ENCODE measurements at places on chromosomes 12 and 14.

DNA sequence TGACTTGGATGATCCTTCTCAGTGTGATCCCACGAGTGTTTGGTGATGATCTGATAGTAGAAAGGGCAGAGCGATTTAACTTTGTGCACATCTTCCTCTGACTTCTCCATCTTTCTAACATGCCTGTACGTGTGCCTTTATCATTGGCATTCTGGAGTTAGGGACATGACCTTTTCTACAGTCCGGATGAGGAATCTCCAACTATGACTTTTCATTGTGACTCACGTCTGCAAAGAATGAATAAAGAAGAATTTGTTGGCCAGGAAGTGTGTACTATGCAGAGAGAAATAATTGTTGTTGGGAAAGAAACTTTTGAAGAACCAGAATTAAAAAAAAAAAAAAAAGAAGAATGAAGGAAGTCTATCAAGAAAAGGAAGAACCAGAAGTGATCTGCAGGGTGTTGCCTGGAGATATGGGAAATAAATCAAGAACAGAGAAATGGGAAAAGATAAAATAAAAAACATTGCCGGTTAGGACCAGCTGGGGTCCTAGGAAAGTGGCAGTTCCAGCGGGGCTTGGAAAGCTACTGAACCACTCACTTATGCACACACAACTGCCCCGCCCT is 25.3 kb downstream of the PPFIBP1 start:
- no peak for DNase-seq

DNA sequence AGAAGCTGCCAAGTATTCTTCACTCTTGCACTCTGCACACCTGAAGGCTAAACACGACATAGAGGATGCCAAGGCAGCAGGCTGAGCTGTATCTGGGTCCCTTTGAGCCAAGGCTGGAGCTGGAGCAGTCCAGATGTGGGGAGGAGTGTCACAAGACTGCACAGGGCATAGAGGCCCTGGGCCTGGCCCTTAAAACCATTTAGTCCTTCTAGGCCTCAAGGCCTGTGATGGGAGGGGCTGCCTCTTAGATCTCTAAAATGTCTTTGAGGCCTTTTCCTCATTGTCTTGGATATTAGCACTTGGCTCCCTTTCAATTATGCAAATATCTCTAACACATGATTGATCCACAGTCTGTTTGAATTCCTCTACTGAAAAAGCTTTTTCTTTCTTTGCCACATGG is 28.0 kb upstream of the C14orf132 start:
- no peak for DNase-seq

- DNase-seq: no peak
These were observed 22.0 kb downstream of the RPS6KA5 start for GRCh38 chr14:91038439-91038838.

- DNase-seq: no peak
These were observed 56.1 kb downstream of the MAP1LC3B2 start for GRCh38 chr12:116615141-116615861.

DNA sequence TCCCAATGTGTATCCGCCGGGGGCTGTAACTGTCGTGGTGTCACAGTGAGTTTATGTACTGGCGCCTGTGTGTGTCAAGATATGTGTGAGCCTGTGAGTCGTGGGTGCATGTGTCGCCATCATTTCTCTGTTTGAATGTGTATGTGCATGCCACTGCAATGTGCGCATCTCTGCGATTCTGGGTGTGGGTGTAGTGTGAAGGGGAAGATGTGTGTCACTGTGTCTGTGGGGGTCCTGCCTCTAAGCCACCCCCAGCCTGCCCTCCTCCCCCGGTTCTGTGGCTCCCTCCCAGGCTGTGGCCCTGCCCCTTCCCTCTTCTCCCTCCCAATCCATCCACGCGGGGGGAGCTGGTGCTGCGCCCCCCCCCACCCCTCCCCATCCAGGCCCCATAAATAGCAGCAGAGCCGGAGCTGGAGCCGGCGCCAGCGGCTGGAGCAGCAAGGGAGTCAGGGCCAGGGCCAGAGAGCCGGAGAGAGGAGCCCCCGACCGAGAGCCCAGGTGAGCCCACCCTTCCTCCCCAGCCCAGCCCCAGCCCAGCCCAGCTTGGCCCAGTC is at the start of gene CPNE6:
Gene CPNE6, plus strand, starts transcription at position 419 of the 554 bp plus-strand sequence. CDS start 1,375 bp downstream, outside the sequence.
- DNase-seq: no peak

DNA sequence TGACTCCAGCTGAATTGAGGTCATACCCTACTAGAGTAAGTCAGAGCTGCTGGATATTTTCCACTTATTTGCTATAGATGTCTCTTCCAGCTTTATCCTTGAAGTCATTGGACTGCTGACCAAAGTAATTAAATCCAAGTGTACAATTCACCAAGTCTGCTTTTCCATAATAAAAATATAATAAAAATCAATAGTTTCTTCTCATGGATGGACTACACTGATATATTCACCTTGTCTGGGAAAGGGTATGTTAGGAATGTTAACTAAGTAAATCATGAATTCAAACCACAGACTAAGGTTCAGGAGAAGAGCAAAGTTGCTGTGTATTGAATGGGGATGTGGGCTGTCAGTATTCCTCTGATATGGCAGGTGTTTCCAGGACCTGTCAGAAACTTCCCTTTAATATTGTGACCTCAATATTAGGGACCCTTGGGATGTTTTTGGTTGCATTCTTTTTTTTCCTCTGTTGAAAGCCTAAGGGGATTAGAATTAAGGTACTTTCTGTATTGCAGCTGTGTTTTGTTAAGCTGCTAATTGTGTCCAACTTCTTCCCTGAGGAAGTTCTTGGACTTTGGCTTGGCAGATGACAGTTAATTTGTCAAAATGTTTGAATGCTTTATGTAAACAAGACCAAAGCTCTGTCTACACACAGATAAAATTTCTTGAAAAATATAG is 284.0 kb downstream of the ATP23 start:
- no peak for DNase-seq

GRCh38 chr12:2397356-2398045 is 344.7 kb downstream of the CACNA1C start:
- no peak for DNase-seq

DNA sequence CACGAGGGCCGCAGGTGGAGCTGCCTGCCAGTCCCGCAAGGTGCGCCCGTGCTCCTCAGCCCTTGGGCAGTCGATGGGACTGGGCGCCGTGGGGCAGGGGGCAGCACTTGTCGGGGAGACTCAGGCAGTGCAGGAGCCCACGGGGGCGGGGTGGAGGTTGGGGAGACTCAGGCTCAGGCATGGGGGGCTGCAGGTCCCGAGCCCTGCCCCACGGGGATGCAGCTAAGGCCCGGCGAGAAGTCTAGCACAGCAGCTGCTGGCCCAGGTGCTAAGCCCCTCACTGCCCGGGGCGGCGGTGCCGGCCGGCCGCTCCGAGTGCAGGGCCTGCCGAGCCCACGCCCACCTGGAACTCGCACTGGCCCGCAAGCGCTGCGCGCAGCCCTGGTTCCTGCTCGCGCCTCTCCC is 39.2 kb upstream of the P2RX7 start:
- DNase-seq: no peak

GRCh38 chr12:25412735-25413134 is 140.3 kb downstream of the LMNTD1 start:
- no peak for DNase-seq

DNA sequence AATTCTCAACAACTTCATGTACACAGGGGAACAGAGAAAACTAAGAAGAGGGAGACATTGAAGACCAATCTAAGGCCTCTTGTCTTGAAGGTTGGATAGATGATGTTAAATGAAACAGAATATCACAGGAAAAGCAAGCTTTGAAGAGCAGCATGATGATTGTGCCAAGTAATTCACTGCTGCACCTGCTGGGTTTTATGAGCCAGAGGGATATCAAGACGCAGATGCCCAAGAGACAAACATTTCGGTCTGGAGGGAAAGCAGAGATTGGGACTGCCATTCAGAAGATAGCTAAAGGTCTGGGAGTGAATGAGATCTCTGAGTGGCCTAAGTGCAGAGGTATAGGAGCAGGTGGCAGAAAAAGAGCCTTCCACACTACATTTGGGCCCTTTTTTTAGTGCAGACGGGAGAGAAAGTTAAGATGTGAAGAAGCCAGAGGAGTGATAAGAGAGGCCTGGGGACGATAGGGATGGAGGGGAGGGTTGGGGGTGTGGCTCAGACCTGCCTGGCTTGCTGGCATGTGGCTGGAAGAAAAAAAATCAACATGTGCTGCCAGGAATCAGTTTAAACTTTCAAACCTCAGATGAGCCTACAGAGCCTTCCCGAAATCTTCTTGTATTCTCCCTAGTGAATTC is 200.6 kb downstream of the AEBP2 start:
- no peak for DNase-seq

DNA sequence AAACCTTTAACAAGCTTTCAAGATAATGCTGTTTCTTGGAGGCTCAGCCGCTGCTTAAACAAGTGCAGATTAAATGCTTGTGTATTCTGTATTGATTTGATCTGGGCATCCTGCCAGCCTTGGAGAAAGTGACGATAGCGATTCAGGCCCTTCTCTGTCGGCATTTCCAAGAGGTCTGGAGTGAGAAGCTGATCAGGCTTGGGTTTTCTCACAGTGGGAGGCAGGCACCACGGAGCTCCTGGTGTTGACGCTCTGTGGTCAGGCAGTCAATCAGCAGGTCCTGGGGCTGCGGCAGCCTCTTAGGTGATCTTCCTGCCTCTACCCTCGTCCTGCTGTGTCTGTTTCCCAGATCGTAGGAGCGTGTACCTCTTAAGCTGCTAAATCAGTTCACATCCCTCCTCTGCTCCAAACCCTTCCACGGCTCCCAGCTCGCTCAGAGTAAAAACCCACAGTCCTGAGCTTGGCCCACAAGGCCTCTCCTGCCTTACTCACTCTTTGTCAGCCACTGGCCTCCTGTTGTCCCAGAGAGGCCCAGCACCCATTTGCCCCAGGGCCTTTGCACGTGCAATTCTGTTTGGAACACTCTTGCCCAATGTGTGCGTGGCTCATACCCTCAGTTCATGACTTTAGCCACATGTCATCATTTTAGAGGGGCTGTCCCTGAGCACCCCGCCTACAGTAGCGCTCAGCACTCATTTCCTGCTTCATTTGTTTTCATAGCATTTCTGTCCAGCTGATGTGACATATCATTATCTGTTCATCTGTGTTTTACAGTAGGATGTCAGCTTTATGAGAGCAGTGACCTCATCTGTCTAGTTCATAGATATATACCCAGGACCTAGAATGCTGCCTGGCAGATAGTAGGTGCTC is 155.4 kb downstream of the AACS start:
- DNase-seq: no peak

DNA sequence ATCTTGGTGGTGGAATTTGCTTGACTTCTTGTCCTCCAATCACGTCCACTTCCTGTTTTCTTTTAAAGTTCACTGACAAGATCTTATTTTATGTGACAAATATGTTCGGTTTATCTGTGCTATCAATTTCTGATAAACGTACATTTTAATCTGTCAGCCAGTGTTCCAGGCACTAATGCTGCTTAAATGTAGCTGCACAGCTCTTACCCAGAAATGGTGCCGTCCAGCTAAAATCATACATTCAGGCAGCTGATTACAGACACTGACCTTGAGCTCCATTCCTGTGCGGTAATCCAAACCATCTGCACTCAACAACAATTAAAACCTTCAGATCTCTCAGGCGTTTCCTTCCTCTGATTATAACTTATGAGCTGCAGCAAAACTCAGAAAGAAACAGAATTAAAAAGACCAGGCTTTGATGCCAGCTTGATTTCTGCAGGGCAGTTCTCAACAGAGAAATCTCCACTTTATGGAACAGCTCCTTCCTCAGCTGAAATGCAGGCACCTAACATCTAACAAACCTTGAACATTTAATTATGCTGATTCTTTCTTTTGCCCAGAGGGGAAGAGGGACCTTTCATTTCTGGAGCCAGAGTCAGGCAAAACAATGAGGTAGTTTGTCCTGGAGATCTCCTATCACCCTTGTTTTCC is 26.4 kb upstream of the RASSF3 start:
- DNase-seq: no peak

- no peak for DNase-seq
These were observed 49.2 kb downstream of the SSH1 start for GRCh38 chr12:108807996-108808769.

GRCh38 chr12:26906704-26907103 is 31.1 kb downstream of the INTS13 start:
- no peak for DNase-seq

- no peak for DNase-seq
These were observed 659 bp downstream of the TRAFD1 start for GRCh38 chr12:112126000-112126438.

GRCh38 chr12:50662116-50662510 is 101.8 kb upstream of the ATF1 start:
- no peak for DNase-seq

- no peak for DNase-seq
These were observed 468.4 kb upstream of the FOXG1 start for GRCh38 chr14:28298156-28298555.

DNA sequence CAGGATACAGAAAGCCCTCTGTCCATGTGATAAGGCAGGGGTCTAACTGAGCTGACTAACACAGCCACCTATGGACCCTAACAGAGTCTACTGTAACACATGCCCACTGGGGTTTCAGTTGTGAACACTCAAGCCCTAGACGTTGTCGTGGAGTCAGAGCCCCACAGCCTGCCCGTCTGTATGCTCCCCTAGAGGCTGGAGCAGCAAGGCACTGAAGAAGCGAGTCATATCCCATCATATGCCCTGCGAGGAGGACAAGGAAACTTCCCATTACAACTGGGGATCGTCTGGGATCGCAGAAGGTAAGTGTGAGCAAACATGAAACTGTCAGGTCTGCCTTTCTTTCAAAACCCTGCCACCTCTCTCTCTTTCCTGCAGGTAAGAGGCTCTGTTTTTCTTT is 138.1 kb downstream of the GPR65 start:
- no peak for DNase-seq

DNA sequence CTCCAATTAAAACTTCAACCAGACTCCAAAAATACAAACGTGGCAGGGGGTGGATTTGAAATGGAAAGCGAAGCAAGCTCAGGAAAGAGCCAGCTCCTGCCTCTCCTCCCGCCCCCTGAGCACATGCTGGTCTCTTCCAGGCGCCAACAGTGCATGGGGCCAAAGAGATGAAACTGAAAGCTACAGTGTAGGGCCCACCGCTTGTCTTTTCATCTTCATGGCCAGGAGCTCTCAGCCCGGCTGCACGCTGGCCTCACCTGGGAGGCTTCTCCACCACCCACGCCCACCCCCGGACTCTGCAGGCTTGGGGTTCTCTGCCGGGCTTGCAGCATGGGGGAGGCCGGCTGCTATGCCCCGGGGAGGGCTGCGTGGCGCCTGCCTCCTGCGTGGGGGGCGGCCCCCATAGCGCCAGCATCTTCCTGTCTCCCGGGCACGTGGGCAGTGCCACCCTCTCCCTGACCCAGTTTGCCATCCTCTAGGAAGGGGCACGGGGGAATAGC is 2.0 kb downstream of the RIMBP2 start:
- DNase-seq: no peak

- DNase-seq: no peak
These were observed 35.0 kb upstream of the KCNA5 start for GRCh38 chr12:5008661-5009060.
